ENCODE measurements at places on chromosomes 12 and 14.
A peak's percentile ranks its signal among the peaks of the same experiment; 100 is the strongest.

DNA sequence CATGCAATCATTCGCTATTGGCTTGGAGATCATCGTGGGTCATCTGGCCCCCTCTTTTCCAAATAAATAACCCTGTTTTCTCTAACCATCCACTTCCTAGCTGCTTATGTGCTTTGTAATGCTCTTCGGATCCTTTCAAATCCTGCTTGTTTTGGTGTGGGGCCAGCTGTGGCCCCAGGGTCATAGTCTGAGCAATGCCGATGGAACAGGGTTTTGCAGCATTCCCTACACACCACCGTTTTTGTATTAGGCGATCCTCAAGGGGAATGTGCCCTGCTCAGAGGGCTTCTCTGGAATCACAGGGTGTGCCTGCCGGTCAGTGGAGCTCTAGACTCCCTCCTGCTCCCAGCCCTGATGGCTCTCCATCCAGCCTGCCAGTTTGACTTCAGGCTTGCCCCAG is 78.1 kb upstream of the NRXN3 start:
- no peak for DNase-seq

DNA sequence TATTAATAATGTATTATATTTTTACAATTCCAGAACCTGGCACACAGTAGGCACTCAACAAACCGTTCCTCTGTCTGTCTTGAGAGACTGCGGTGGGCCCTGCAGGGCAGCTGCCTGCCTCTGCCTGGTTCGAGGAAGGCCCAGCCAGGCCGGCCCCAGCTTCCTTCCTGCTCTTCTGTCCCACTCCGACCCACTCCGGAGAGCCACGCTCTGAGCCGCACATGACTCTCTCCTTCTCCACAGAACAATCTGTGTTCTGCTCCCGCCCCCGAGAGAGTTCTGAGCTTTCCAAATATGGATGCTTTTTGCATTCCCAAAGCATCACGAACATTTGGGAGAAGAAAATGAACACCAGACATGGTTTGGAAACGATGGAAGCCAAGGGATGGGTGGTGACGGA is 57.3 kb downstream of the TTC7B start:
- DNase-seq: peak; percentile 69

- peak; percentile 18 for DNase-seq
Measured at GRCh38 chr12:105640761-105641160, 310.3 kb downstream of the C12orf75 start.

DNA sequence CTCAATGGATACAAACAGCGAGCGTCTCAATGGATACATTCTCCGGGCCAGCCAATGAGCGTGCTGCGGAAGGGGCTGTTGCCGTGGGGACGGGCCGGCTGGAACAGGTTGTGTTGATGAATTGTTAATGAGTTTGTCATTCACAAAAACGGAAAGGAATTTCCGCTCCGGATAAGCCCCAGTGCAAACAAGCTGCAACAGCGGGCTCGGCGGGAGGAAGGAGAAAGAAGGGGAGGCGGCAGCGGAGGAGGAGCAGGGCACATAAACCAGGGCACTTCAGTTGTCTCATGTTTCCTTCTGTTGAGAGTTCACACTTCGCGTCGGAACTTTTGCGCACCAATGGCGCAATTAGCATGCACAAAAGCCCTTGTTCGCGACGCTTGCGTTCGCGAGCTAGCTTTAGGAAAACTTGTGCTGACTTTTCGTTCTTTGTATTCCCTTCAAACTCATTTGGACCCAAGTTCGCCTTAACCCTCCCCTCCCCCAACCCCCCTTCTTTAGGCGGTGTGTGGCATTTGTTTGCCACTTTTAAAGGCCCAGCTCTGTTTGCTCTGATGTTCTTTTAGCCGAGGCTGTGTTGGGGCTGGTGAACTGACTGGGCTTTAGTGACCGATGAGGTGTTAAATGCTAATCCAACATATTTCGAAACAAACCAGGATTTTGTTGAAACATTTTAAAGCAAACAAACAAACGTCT is at the start of gene DUSP6:
Gene DUSP6, minus strand, starts transcription at position 10 of the 696 bp plus-strand sequence. CDS start 462 bp downstream, outside the sequence.
- peak; percentile 99 for DNase-seq

DNA sequence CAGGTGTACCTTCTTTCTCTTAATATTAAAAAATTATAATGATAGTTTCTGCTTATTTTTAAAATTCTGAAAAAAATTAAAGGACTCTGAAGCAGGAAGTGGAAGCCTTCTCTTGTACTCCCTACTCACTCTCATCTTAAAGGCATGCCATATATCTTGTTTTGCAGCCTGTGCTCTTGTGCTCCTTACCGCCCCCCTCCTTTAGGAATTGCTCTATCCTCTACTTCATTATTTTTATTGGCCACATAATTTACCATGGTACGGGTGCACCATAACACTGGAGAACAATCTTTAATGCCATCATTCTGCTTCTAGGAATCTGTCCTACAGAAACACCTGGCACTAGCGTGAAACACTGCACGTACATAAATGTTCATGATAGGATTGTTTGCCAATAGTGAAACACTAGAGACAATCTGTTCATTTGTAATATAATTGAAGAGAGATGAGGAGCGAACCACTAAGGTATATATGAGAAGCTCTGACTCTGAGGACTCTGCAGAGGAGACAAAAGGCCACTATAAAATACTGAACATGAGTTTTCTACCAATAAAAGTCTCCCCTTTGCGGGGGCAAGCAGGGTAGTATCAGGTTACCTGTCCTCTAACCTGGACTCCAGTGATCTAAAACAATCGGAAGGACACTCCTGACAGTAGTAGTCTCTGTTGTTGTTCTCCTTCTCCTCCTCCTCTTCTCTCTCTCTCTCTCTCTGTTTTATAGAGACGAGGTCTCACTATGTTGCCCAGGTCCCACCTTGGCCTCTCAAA is 6.3 kb upstream of the NYNRIN start:
- peak; percentile 47 for DNase-seq

DNA sequence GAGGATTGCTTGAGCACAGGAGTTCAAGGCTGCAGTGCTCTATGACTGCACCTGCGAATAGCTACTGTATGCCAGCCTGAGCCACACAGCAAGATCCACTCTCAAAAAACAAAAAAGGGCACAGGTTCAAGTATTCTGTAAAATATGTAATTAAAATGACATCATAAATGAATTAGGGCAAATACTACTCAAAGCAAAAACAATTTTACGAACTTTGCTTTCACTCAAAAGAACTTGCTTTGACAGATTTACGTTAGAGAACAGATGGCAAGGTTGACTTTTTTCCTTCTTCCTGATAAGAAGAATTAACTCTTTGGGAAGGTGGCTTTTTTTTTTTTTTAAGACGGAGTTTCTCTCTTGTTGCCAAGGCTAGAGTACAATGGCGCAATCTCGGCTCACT is 44.0 kb upstream of the EAPP start:
- no peak for DNase-seq

DNA sequence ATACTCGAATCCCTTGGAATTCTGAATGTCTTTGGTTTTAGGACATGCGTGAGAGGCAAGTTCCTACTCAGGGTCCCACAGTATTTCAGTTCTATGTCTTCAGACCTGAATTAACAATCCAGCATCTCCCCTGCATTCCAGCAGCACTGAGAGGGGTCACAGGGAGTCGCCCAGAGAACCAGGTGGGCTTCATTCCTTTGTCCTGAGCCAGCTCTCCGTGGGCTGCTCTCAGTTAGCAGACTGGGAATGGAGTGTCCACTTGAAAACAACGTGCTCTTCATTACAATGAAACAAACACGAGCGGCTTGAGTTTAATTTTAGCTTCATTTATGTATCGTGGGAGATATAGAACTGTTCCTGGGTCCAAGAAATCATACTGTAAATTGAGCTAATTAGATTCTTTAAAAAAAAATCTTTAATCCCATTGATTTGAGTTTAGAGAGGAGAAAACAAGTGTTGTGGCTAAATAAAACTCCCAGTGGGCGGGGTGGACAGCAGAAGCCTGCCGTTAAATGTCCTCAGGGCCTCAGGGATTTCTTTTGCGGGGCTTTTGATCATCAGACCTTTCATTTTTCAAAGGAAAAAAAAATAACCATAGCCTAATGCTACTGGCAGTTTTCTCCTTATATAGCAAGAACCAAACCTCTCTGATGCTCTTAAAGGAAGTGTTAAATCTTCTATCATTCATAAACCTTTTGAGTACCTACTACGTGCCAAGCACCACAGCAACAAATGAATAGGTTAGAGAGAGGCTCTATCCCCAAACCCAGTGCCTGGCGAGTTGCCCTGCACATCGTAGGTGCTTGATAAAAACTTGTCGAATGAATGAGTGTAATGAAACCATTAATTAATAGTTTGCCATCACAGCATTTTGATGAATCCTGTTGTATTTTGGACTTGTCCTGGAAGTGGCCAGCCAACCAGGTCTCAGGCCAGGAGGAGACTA is 140.4 kb downstream of the CHST11 start:
- no peak for DNase-seq

GRCh38 chr12:48630346-48630745 is 51.7 kb downstream of the KANSL2 start:
- DNase-seq: no peak

DNA sequence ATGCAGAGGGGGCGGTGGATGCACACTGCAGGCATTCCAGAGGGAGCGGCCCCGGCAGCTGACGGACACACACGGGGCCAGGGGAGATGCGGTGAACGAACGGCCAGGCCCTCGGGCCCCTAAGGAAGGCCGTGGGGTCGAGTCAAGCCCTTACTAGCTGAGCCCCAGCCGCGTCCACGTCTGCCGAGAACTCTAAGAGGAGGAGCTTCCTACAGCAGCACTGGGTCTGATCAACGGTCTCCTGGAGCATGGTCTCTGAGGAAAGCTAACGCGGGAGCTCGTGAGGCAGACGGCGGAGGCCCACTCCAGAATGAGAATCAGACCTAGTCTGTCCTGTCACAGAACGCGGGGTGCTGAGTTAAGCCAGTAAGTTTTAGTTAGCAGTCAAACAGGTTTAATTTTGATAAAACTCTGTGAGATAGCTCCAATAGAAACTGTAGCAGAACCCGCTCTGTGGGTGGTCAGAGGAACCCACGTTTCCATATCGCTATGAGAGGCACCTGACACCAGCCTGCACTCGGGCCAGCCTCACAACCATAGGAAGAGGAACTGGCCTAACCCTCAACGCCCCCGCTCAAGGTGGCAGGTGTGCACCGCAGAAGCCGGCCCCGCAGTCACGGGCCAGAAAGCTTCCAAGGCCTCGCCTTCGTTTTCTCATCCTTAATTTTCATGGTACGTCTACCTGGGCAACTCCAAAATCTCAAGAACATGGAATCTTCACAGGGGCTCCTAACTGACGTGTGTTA is 55.5 kb downstream of the CDC42BPB start:
- DNase-seq: no peak

DNA sequence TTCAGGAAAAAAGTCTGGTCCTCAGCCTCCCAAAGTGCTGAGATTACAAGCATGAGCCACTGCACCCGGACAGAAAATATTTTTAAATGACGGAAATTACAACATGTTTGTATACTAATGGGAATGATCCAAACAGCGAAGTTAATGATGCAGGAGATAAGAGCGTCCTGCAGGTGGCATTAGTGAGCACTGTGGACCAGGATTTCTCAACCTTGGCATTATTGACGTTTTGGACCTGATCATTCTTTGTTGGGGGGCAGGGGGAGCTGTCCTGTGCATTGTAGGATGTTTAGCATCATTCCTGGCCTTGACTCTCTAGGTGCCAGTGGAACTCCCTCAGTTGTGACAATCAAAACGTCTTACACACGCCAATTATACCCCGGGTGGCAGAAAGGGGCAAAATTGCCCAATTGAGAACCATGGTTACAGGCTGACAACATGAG is 34.1 kb downstream of the SCFD1 start:
- DNase-seq: peak; percentile 19

DNA sequence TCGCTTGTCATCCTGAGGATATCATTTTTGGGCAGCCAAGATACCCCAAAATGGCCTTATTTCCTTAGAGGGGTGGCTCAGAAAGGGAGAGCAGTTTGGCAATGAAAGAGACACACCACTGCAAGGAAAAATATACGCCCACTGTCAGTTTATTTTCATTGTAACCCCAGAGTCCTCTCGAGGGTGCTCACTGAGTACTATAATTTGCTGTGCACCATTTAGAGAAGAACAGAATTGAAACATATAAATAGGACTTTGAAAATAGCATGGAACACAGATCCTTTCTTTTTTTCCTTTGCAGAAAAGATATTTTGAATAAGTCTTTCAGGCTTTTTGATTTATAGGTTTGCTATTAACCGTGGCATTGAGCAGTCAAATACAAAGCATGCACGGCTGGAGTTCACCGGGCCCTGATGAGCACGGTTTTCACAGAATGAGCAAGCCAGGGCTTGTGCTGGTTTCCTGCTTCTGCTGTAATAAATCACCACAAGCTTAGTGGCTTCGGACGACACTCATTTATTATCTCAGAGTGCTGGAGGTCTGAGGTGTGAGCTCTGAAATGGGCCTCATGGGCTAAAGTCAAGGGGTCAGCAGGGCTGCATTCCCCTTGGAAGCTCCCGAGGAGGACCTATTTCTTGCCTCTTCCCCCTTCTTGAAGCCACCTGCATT is 152.3 kb downstream of the ZNF664 start:
- peak; percentile 15 for DNase-seq

DNA sequence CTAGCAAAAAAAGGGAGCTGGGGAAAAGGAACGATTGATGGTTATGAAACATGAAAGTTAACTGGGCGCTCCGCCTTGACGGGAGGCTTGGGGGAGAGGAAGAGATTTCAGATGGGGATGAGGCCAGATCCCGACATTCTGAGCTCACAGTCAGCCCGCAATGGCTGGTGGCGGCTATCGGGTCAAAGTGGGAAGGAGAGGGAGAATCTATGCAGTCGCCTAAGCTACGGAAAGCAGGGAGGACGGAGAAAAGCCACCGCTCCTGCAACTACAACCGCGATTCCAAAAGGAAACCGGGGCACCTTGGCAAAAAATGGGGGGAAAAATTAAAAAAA is 502 bp downstream of the MPHOSPH9 start:
- DNase-seq: no peak

- DNase-seq: no peak
Measured at GRCh38 chr14:51725061-51725460, 73.4 kb downstream of the FRMD6 start.

- no peak for DNase-seq
Measured at GRCh38 chr14:91205459-91205858, 39.0 kb downstream of the GPR68 start.

- no peak for DNase-seq
Measured at GRCh38 chr12:62401631-62402030, 65.0 kb upstream of the MON2 start.

GRCh38 chr12:10196210-10196609 is 16.5 kb upstream of the GABARAPL1 start:
- no peak for DNase-seq

Data from fibroblast of skin of right quadriceps (primary cell).